ENCODE measurements at places on chromosomes 3 and 15. TPM values are rescaled to one million over a fixed set of nuclear protein-coding genes. Genes with fewer than 3 reads are reported as not detected.
A peak's percentile ranks its signal among the peaks of the same experiment; 100 is the strongest.

DNA sequence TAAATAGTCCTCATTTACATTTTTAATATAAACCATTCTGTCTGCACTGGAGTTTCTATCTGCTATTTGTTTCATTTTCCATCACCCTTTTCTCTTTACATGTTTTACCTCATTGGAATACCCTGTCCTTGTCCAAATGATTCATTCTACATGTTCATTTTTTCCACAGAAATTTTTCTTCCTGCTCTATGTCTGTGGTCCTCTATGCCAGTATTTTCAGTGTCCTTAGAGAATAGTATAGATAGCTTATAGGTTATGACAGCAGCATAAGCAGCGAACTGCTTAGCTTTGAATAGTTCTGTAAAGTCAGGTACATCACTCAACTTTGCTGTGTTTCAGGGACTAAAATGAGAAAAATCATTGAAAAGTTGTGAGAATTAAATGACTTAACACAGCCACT, 742.3 kb upstream of the CBLB start:
- no peak for DNase-seq

DNA sequence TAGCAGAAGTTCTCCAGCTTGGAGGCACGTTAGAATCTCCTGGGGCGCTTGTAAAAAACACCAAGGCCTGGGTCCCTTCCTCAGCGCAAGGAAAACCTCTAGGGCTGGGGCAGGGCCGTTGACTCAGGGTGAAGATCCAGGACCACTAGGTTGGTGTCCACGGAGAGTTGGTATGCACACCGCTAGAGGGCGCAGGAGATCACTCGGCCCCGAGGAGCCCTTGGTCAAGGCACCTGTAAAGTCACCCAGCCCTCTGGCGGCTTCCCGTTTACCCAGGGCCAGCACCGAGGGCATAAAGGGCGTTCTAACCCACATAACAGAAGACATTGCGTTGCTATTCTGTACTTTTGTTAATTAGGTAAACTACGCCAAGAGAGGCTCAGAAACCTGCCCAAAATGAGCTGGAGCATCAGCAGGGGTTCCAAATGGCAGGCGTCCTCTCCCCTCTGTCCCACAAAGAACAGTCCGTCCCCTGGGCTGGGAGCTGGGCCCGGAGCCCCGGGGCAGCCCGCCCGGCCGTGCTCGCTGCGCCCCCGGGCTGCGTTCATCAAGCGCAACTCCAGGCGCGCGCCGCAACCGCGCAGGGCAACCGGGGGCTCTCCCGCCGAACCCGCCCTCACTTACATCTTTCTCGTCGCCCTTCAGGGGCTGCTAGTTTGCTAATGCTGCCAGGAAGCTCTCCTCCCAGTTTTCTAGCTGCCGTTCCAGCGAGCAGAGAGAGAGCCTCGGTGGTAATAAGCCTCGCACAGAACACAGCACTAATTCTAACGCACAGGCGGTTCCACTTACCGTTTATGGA, 332.1 kb downstream of the ARRDC4 start:
- DNase-seq = peak; percentile 77

DNA sequence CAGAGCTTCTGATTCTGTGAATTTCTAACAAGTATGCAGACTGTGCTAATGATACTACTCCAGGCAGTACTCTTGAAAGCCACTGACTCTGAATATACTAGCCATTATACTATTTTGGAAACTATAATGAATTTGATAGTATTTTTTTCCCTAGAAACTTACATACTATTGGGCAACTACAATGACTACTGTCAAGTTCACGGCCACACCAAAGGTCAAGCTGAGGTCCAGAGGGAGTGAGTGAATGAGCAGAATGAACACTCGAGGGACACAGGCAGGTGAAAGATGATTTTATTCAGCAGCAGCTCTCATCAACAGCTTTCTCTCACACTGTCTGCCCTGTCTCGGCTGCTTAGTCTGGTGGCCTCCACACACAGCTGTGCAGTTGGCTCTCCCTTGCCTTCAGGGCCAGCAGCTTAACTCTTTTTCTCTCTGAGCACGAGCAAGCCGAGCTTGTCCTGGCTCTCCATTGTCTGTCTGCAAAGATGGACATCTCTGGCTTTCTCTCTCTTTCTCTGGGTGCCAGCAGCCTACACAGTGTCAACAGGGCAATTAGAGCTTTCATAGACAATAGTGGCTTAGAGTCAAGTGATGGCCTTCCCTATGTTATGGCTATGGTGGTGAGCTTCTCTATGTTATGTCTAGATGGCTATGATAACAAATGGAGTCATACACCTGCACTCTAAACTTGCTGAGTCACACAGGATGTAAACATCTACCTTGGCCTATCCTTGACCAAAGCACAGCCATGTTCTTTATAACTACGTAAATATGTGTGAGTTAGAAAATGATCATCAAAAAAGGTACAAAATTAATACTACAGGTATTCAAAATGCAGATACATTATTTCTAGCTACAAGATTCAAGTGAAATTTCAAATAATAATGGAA, 362.4 kb downstream of the CGGBP1 start:
- DNase-seq = no peak

GRCh38 chr3:33575311-33575710, 135.1 kb upstream of the UBP1 start:
- no peak for DNase-seq

DNA sequence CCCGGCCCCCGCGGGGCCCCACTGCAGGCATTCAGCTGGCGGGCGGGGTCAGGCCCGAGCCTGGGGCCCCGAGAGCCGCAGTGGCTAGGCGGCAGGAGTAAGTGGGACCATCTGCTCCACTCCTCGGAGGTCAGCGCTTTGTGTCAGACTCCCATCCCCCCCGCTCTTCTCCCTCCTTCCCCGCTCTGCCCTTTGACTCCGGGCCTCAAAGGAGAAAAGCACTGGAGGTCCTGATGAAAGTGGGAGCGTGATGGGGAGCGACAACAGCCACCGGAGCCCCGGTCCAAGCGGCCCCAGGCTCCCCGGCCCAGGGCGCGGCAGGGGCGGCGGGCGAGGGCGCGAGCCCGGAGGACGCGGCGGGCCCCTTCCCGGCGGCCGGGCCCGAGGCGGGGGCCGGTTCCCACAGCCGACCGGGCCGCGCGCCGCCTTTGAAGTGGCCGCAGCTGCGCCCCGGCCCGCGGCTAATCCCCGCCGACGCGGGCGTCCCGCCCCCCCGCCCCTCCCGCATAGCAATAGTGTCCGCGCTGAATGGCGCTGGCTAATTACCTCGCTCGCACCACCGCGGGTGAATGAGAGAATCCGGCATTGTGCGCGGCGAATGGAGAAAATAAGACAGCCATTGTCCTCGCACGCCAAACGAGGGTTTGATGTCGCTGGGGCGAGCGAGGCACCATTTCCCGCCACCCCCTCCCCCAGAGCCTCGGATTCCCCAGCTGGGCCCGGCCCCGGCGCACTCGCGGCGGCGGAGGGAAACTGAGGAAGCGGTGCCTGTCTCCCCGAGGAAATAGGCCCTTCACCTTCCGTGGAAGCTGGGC, 22.4 kb downstream of the IGDCC3 start:
- no peak for DNase-seq

GRCh38 chr3:170387950-170388349, 30.4 kb downstream of the SKIL start:
- DNase-seq = no peak

The ZDHHC19 gene
- not detected for total RNA-seq

DNA sequence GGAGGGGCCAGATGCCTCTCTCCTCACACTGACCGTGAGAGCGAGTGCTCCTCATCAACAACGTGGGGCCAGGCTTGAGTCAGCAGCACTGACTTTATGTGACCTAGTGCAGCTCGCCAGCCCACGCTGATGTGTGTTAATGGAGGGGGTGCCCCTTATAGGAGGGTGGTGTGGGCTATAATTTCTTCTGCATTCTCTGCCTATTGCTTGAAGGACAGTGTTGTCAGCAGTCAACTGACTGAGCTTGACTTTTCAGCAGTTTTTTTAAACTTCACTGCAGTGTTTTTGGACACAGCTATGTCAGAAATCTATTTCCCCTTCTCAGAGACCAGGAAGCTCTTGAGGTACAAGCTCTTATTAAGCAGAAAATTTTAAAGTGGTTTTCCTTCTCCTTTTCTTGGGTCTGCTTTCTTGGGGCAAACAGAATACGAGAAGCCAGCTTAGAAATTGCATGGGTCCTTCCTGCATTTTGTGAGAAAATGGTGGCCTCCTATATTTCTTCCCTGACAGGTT, 304.8 kb upstream of the CTDSPL start:
- no peak for DNase-seq

The ALDH1A3 gene
- total RNA-seq = not detected

- DNase-seq = no peak
Observed at GRCh38 chr15:77224352-77224751, 153.4 kb upstream of the TSPAN3 start.

GRCh38 chr15:63334821-63335220, 46.8 kb downstream of the CA12 start:
- no peak for DNase-seq

- DNase-seq = no peak
Observed at GRCh38 chr15:78071383-78071782, 6.1 kb downstream of the TBC1D2B start.

The CTXN2 gene
- 0.07 TPM for total RNA-seq

The CEP70 gene
- 3.7 TPM for total RNA-seq

DNA sequence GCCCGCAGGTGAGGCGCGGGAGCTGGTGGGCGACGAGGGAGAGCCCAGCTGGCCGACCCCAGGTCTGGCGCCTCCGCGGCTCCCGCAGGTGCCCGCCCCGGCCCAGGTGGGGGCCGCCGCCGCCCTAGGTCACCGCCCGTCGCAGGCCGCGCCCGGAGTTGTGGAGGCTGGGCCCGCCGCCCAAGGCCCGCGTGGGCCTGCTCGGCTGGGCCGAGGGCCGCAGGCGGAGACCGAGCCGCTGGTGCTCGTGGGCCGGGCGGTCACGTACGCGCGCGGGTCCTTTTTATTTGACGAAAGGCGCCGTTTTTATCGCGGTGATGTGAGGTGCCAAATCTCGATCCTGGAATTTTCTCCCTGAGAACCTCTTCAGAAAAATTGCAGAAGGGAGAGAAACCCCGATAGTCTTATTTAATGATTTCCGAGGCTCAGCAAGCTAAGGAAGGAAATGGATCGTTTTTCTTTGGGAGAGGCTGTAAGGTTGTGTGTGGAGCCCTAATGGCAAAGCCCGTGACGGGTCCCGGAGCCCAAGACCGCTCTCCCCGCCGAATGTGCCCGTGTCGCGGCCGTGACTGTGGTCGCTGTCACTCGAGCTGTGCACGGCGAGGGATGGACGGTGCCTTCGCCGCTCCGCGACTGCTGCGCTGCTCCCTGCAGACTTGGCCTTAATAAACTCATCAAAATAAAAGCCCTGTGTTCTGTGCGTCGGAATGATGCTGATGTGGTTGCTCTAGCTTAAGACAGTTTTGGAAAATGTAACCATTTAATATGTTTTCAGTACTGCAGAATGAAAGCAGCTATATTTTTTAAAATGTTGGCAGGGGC, 612 bp downstream of the APPL1 start:
- DNase-seq = peak; percentile 87

DNA sequence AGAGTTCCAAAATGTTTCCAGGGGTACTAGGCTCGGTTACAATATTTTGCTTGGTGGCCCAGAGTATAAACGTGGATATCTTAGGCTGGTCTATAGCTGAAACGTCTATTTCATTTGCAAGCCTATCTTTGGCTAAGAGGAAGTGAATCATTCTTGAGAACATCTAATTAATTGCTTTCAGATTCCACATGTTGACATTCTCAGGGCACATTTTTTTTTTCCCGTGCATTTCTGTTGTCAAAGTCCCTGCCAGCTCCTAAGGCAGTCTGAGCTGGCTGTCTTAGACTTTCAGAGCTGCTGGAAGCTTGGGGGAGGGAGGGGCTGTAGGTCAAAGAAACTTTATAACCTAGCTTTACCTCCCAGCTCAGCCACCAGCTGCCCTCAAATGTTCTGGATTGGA, 23.2 kb upstream of the LAMP3 start:
- no peak for DNase-seq

The ZDHHC3 gene
- total RNA-seq = 42.0 TPM

DNA sequence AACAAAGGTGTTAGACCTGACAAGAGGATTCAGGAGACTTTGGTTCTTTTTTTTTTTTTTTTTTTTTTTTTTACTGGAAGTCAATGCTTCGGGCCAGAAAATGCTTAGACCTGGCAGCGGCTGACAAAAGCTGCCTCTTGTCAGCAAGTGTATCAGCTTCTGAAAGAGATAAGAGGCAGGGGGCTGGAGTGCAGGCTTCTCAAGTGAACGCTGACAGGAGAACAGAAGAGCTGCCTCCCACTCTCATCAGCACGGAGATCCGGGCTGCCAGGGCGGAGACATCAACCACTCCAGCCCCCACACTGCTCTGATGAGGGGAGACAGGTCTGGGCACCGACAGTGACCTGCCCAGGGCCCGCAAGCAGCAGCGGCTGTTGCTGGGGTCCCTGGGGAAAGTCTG, 9.4 kb upstream of the SCN5A start:
- DNase-seq = no peak

DNA sequence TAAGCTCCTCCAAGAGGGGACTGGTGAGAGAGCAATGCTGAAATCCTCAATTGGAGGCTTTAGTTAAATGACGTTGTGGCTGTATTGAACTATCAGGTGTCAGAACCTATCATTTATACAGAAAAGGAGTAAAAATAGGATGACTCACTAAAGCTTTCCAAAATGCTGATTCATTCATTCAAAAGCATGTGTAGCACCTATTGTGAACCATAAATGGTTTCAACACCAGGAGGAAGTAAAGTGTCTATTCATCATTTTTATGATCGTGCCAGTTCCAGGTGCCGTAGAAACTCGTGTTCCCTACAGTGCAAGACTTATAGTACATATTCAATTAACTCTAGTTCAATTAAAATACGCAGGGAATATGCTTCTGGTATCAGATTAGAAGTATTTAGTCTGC, 66.5 kb upstream of the ARRDC4 start:
- no peak for DNase-seq

The SCG5 gene
- total RNA-seq = 2.2 TPM

The TARS3 gene
- total RNA-seq = 11.5 TPM

The GPR62 gene
- not detected for total RNA-seq

DNA sequence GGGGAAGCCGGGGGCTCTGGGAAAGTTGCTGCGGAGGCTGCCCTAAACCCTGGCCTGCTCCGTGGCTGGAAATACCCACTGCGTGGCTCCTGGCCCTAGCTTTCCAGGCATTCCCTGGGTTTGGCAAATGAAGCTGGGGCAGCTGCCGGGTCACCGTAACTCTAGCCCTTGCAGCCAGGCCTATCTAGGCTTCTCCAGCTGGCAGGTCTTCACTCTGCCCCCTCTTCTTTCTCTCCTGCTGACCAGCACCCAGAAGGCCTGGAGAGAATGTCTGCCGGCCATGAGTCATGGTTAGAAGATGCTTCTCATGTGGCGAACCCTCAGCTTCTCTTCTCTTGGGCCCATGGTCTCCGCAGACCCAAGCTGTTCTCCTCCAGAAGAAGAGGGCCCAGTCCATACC, 5.6 kb upstream of the DLL4 start:
- DNase-seq = no peak

DNA sequence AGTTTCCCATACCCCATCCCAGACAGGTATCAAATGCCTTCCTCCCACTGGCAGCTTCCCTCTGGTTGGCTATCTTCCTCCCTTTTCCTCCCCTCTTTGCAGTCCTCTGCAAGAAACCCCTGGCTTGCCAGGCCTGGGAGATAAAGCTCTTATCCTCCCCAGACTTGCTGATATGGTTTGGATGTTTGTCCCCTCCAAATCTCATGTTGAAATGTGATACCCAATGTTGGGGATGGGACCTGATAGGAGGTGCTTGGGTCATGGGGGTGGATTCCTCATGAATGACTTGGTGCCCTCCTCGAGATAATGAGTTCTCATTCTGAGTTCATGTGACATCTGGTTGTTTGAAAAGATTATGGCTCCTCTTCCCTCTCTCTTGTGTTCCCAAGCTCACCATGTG, 32.2 kb upstream of the SNRK start:
- DNase-seq = no peak

GRCh38 chr15:29220852-29221251, 48.8 kb downstream of the NSMCE3 start:
- no peak for DNase-seq

- no peak for DNase-seq
Observed at GRCh38 chr3:108412121-108412750, 98.2 kb downstream of the MYH15 start.

Data from activated CD4-positive, alpha-beta T cell treated with anti-CD3 and anti-CD28 coated beads, Interleukin-2, amount 10 ng/mL, durations not matched to agents 24 days and 14 days (primary cell).